Activated T-cell treated with anti-CD3 and anti-CD28 coated beads, Interleukin-2, amount 50 U/mL, for 1 hour (primary cell): ENCODE measurements at places on chromosomes 16 and 17.

DNA sequence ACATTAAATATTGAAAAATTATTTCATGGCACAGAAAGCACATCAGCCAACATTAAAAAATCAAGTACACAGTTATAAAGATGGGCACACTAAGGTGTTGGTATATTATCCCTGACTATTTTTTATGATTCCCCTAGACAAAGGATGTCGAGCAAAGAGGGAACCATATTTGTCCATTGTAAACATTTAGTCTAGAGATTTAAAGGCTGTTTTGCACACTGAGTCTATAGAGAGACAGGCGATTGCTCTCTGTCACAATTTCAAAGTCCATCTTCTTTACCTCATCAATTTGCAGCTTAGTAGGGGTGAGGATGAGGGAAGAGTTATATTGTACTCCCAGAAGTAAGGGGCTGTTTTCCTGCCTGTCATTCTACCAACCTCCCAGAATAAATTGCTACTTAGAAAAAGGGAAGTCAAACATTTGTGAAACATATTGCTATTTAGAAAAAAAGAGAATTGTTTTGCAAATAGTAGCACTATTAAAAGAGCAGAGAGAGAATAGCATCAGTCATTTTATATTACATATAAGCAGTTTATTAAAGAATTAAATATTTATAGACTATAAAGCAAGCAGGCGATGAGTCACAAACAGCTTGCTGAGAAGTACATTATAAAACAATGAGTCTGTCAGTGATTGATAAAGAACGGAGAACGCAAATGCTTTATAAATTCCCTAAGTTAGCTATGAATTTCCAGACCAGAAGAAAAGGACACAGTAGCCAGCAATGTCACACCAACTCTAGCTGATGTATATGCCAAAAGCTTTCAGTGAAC, 270.6 kb upstream of the PMFBP1 start:
- DNase-seq = no peak

- no peak for DNase-seq
Observed at GRCh38 chr16:56841659-56842058, 23.3 kb upstream of the SLC12A3 start.

GRCh38 chr16:4053301-4053845, 62.9 kb downstream of the ADCY9 start:
- DNase-seq = no peak

DNA sequence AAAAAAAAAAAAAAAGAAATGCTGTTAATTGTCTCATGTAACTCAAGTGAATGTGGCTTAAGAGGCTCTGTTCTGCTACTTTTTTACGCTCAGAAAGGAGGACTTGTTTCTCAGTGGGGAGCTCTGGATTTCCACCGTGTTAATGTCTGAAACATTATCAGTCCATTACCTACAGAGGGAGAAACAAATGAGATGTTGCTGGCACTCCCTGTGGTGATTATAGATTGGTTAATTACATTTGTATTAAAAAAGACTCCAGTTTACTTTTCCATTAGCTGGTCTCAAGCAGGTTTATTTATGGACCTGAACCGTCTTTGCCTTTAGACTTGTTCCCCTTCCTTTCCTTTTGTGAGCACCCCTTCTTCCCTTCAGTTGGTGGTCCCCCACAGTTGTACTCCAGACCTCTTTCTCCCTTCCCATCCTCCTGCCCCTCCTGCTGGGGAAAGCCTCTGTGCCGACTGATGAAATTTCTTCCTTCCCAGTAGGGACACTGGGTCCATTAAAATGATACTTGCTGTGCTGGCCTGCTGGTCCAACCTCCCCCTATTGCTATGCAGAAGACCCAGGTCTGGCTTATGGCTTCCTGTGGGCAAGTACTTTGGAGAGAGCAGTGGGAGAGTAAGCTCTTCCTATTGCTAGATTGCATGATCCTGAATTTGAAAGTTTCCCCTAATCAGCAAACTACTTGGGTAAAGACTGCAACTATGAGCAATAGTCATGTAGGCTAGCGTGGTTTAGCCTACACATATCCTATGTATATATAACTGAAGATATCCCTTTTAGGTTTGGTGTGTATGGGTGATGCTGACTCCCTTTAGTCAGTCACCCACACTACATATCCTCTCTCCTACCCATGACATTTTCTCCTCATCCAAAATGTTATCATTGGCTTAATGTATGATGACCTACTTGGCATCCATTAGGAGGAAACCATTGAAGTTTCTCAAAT, 8.1 kb downstream of the CDC6 start:
- DNase-seq = no peak

DNA sequence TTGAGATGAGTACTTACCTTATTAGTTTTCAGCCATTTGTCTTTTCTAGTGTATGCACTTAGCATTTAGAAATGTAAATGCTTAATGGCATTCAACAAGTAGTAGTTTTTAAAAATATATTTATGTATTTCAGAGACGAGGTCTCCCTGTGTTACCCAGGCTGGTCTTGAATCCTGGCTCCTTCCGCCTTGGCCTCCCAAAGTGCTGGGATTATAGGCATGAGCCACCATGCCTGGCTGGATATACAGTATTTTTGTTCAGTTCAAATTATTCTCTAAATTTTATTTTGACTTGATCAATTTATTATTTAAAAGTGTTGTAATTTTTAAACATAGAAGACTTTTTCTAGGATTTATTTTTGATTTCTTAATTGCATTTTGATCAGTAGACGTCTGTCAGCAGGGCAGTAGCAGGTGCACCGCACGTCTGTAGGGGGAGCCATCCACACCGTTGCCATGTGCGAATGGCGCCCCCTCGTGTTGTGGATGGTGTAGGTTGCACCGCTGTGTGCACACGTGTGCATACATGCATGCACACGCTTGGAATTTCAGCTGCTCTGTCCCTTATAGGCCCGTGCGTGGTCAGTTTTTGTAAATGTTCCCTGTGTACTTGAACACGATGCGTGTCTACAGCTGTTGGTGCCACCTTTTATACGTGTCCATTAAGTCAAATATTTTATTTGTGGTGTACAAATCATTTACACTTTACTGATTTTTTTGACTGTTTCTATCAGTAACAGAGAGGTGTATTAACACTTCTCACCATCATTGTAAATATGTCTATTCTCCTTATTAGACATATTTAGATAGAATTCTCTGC, 30.6 kb downstream of the RPTOR start:
- DNase-seq = peak; percentile 90

- DNase-seq = no peak
Observed at GRCh38 chr17:79504181-79504605, 106.7 kb downstream of the RBFOX3 start.

GRCh38 chr16:578870-579405, 9.2 kb downstream of the PIGQ start:
- peak; percentile 67 for DNase-seq

- no peak for DNase-seq
Observed at GRCh38 chr16:10883004-10883403, 6.0 kb downstream of the CIITA start.

DNA sequence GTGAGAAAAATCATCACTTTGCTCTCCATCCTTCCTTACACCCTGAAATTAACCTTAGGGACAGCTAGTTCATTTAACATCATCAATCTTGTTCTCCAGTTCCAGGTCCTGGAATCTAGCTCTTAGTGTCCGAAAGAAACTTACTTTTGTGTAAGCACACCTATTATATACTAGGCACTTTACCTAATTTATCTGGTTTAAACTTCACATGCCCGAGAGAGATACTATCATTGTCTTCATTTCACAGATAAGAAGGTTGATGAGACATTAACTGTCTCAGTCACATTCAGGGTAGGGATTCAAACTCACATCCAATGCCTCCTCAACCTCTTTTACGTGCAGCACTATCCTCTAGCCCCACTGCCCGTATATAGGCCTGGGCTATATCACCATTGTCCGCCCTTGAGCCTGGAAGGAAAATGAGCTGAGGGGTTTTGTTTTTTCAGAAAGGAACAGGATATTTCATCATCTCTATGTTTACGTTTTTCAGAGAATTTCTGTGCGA, 501 bp upstream of the AP2B1 start:
- DNase-seq = no peak

DNA sequence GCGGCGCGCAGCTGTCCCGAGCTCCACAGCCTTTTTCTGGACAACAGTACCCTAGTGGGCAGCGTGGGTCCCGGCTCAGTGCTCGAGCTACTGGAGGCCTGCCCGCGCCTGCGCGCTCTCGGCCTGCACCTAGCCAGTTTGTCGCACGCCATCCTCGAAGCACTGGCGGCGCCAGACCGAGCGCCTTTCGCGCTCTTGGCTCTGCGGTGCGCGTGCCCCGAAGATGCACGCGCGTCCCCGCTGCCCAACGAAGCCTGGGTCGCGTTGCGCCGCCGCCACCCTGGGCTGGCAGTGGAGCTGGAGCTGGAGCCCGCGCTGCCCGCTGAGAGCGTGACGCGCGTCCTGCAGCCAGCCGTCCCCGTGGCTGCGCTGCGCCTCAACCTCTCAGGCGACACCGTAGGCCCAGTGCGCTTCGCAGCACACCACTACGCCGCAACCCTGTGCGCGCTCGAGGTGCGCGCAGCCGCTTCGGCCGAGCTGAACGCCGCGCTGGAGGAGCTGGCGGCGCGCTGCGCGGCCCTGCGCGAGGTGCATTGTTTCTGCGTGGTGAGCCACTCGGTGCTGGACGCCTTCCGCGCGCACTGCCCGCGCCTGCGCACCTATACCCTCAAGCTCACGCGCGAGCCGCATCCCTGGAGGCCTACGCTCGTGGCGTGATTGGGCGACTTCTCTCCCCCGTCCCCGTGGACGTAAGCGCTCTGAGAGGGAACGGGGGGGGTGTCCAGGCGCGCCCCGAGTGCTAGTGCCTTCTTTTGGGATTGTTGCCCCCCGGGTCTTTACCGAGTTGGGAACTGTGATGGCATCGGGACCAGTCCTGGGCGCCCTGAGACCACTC, 1.2 kb upstream of the HSF4 start:
- peak; percentile 59 for DNase-seq

DNA sequence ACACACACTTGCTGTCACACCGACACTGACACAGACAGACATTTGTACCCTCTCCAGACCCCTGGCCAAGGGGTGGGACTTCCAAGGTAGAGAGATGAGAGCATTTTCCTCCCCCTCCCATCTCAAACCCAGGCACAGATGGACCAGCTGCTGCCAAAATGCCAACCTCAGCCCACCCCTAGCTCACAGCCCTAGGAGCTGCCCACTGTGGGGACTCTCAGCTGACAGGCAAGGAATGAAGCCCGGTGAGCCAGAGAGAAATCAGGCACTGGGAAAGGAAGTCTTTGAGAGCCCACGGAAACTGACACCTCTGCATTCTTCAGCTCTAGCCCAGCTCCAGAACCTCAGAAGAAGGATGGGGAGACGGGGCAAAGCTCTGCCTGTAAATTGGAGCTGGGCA, 2.8 kb downstream of the ETV4 start:
- no peak for DNase-seq

- no peak for DNase-seq
Observed at GRCh38 chr16:50977138-50977537, 173.9 kb downstream of the SALL1 start.

DNA sequence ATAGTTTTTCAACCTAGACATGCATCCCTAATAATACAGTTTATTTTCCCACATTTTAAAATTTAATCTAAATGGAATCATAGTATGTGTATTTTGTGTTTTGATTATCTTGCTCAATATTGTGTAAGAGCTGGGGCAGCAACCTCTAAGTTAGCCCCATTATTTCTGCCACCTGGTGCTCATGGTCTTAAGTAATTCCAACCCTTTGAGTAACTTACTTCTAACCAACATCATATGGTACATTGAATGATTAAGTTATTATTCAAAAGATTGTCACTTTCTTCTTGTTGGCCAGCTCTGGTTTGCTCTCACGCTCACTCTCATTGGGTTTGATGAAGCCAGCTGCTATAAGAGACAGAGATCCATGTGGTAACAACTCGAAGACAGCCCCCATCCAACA, 3.9 kb upstream of the KRTAP4-3 start:
- DNase-seq = no peak

DNA sequence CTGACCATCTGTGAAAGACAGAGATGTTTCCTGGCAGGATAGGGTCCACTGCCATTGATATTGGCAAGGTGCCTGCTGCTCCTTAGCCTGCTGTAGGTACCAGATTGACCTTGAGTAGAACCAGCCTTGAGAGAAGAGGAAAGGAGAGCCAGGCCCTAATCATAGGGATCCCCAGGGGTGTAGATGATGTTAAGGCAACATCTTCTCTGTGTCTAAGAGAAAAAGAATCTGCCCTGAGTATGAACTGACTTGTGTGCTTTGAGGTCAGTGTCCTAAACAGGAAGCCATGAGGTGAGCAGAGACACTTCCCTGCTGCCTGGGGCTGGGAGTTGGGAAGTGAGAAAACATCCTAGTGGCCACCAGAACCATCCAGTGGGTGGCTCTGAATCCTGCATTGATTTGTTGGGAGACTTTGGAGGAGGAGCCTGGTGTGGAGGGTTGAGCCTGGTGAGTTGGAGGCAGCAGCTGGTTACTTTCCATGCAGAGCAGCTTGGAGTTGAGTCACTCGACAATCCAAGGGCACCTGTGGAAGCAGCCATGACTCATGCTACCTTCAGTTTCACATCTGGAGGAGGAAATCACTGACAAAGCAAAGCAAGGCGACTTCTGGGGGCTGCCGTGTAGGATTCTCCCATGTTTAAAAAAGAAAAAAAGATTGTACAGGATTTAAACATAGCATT, 47.8 kb downstream of the BMERB1 start:
- no peak for DNase-seq

- no peak for DNase-seq
Observed at GRCh38 chr17:1039123-1039507, 42.2 kb downstream of the TIMM22 start.

GRCh38 chr17:78628547-78629435, 51.6 kb upstream of the DNAH17 start:
- no peak for DNase-seq

GRCh38 chr16:67345401-67345800, 18.8 kb downstream of the LRRC36 start:
- no peak for DNase-seq

GRCh38 chr17:6755731-6756184, at the start of gene XAF1:
XAF1 (plus strand) TSS chr17:6756046; CDS start chr17:6756079, 33 bp downstream.
- DNase-seq = peak; percentile 56
